ENCODE measurements at places on chromosomes 2 and 18.
A peak's percentile ranks its signal among the peaks of the same experiment; 100 is the strongest.

- DNase-seq, result no peak
Observed at GRCh38 chr2:119004602-119005001, 62.6 kb downstream of the MARCO start.

DNA sequence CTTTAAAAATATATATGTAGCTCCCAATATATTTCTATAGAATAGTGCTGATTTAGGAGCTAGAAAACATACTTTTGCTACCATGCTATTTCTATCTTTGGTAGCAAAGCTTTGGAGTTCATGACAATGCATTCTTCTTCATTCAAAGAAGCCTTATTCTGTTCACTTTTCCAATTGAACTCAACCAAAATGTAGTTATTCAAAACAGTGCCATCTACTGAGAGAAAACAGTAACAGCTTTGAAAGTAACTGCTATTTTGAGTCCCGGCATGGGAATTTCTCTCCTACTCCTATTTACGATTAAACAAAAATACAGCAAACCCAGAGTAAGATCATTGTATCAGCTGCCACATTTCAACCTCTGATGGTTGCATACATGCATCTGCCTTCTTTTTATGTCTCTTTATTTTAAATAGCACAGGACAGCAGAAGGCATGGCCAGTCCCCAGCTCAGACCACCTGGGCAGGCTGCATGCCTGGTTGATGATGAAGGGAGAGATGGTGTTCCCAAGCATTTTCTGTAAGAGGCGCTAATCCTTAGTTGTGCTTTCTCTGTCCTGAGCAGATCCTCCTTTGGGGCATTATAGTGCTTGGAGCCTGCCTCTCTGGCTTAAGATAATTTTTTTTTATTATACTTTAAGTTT is 69.7 kb upstream of the SULT1C3 start:
- peak; percentile 5 for DNase-seq

DNA sequence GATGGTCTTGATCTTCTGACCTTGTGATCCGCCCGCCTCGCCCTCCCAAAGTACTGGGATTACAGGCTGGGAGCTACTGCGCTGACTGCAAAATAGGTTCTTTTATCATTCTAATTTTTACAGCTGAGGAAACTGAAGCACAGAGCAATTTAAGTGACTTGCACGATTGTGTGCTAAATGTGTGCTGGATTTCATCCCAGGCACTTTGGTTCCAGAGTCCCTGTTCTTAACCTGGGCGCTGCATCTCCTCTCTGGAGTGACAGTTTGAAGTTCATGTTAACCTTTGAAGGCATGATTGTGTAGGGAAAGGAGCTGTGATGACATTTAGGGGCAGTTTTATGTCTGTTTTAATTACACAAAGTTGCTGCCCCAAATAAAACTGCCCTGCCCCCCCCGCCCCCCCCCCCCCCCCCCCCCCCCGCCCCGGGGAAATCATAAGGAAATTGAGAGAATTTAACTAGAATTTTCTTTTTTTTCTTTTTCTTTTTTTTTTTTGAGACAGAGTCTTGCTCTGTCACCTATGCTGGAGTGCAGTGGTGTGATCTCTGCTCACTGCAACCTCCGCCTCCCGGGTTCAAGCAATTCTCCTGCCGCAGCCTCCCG is 5.6 kb downstream of the ACSL3 start:
- no peak for DNase-seq

GRCh38 chr2:156087875-156088274 is 244.6 kb downstream of the NR4A2 start:
- DNase-seq, result no peak

- DNase-seq, result no peak
Observed at GRCh38 chr18:71105078-71105819, 816.4 kb downstream of the SOCS6 start.

DNA sequence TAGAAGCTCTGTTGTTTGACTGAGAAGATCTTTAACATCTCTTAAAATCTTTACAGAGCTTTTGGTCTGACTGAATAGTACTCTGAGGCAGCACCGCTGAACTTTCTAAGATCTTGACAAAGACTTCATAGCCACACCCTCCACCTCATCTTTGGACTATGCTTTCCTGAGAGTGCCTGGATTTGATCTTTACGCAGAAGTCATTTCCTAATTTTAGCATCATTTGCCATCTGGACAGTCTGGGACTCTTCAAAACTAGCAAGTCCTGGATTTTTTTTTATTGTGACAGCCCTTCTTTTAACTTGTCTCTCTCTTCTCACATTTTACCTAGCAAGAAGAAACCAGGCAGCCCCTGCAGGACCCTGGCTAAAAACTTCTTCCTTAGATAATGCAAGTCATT is 188.8 kb downstream of the CTIF start:
- DNase-seq, result no peak

DNA sequence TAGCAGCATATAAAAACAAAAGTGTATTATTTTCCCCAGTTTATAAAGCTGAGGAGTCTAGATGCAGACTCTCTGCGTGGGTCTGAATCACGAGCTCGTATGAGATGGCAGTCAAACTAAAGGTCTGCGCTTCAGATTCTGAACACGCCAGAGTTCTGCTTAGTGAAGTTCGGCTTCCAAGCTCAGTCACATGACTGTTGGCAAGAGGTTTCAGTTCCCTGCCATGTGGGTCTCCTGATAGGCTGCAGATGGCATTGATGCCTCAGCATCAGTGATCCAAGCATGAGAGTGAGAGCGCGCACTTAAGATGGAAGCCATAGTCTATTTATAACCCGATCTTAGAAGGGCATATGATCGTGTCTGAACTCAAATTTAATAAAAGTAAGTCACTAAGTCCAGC is 242.8 kb upstream of the DOK6 start:
- no peak for DNase-seq

DNA sequence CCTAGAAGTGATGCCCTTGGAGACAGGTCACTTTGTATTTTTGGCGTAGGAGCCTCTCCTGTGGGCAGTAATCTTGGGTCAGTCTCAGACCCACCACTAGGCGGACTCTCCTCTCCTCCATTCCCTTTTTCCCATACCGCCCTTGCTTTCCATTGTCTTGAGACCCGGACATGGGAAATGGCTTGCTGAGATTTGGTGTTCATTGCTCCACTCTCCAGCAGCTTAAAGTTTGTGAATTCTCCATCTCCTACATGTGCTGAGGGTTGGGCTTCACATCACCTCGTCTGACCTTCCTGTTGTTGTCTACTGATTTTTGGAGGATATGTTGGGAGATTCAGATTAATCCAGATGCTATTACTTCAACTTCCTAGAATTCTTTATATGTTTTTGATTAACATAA is 159.2 kb upstream of the RAB12 start:
- no peak for DNase-seq

DNA sequence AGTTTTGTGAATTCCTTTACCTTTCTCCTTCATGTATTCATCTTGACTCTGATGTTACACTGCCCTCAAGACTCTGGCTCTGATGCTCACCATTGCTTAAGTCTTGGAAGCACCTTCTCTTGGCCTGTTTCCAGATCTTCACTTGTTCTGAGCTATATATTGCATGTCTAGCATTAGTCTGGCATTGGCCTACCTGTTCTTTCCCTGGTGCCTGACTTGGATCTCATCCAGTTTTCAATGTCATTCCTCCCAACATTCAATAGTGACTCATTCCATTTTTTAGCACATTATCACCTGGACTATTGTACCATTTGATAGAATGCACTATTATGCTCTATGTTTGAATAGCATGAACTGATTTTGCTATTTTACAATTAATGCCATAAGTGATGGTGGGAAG is 127.3 kb upstream of the NYAP2 start:
- no peak for DNase-seq

DNA sequence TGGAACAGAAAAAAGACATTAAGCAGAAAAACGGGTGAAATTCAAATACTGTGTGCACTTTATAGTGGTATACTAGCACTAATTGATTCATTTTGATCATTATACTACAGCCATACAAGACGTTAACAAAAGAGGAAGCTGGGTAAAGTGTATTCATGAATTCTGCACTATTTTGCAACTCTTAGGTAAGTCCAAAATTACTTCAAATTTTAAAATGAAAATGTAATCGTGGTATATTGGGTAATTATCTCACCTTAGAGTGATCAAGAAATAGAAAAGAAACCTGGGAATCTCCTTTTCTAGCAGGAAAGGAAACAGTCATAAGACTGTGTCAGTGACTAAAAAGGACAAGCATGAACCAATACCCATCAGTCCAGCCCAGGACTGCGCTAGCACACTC is 5.4 kb downstream of the TGFBRAP1 start:
- DNase-seq, result no peak

GRCh38 chr18:43863180-43863579 is 585.9 kb upstream of the SYT4 start:
- DNase-seq, result no peak

DNA sequence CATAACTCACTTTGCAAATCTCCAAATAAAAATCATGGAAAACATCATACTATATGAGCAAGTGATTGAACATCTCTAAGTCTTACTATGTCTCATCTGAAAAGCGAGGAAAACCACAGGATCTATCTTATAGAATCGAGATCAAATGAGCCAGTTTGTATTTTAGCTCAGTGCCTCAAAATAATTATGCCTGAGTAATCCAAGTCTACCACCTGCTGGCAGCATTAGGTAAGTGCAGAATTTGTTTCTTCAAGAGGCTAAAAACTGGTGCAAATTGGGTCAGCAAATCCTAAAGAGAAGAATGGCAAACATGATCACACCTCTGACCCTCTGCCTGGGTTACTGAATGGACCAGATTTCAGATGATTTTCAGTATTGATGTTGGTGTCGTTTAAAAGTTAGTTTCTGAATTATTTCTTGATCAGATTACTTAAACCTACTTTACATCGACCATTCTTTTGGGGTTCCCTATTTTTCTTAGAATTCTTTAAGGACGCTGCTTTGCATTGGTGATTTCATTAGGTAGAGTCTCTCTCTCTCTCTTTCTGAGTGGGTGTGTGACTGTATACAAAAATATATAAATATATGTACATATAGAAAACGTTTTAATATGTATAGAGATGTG is 12.7 kb upstream of the FHOD3 start:
- DNase-seq, result peak; percentile 73

DNA sequence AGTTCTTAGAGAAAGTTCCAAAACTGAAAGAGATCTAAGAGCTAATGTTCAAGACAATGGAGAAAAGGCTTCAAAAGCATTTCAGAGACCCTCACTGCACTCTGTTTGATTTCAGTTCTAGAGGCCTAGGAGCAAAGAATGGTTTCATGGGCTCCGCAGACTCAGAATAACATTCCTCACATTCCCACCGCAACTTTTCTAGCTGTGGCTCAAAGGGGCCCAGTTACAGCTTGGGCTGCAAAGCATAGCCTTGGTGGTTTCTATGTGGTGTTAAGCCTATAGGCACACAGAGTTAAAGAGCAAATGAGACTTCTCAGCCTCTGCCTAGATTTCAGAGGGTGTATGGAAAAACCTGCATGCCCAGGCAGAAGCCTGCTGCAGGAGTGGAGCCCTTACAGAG is 73.0 kb downstream of the FSIP2 start:
- no peak for DNase-seq

- no peak for DNase-seq
Observed at GRCh38 chr2:27664154-27664574, 475 bp downstream of the SLC4A1AP start.

GRCh38 chr18:4391859-4392258 is 63.2 kb downstream of the DLGAP1 start:
- no peak for DNase-seq

GRCh38 chr2:74043345-74044329 is 58.9 kb downstream of the TET3 start:
- no peak for DNase-seq

DNA sequence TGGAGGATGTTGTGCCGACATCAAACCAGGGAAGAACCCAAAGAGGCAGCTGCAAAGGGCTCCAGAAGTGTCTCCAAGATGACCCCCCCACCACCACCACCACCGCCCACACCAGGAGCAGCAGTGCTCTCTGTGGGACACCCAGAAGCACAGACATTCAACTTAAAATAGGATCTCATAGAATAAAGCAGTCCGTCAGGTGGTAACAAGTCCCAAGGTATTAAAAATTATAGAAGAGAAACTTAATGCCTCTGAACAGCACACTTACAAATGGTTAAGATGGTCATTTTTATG is 155.5 kb upstream of the ID2 start:
- DNase-seq, result no peak

DNA sequence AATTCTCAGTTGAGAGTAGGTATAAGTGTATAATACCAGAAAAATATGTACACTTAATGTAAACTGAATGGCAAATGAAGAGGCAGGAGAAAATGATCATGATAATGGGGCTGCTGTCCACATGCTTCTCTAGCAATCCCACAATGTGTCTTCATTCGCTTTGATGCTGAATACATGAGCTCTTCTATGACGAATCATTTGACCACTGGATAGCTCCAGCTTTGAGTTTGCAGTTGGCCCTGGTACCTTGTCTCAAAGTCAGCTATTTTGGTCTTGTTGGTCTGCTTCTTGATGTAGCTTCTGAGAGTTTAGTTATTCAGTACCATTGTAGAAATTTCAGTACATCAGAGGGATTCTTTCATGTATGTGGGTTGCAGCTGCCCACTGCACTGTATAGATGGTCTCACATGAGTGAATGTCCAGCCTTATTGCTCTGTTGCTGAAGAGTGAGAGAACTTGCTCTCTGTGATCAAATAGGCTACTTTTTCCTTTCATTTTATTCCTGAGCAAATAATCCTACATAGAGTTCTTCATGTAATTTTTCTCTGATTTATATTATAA is 105.1 kb downstream of the TTC27 start:
- DNase-seq, result no peak

GRCh38 chr2:9139491-9140443 is 66.8 kb upstream of the ASAP2 start:
- peak; percentile 65 for DNase-seq

GRCh38 chr2:20625491-20626391 is 25.2 kb downstream of the HS1BP3 start:
- DNase-seq, result no peak

- no peak for DNase-seq
Observed at GRCh38 chr2:11551569-11552259, 17.9 kb downstream of the GREB1 start.

DNA sequence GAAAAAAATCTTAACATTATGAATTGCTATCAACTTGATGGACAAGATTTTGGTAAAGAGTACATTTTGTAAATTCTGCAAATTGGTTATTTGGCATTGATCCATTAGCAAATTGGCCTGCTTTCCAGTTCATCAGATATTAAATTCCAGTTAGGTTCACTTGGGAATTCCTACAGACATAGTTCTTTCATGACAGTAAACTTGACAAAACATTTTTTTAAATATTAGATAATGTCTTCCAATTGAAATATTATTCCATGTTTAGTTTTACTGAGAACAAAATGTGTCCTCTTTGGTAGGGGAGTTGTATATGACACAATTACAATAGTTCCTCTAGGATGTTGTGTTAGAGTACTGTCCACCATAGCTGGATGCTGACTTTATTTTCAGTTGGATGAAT is 141.9 kb downstream of the LCLAT1 start:
- no peak for DNase-seq

- no peak for DNase-seq
Observed at GRCh38 chr2:88735853-88736252, 44.4 kb downstream of the RPIA start.

DNA sequence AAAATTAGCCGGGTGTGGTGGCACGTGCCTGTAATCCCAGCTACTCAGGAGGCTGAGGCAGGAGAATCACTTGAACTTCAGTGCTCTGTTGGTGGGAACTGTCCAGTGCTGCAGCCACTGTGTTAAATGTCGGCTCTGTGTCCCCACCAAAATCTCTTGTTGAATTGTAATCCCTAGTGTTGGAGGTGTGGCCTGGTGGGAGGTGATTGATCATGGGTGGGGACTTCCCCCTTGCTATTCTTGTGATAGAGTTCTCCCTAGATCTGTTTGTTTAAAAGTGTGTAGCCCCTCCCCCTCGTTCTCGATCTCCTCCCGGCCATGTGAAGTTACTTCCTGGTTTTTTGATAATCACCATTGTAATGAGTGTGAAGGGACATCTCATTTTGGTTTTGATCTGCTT is 9.8 kb upstream of the RPL31 start:
- no peak for DNase-seq
